ENCODE measurements at places on chromosomes 5 and 9. TPM values are rescaled to one million over a fixed set of nuclear protein-coding genes. Genes with fewer than 3 reads are reported as not detected.

- DNase-seq = no peak
Observed at GRCh38 chr5:171315386-171315891, 6.4 kb downstream of the TLX3 start.

GRCh38 chr5:68522863-68523262 is 307.3 kb downstream of the PIK3R1 start:
- DNase-seq = peak; percentile 45

GRCh38 chr9:72140586-72140985 is 8.7 kb upstream of the GDA start:
- DNase-seq = no peak

- DNase-seq = peak; percentile 65
Observed at GRCh38 chr9:122125158-122125508, 32.0 kb upstream of the TTLL11 start.

DNA sequence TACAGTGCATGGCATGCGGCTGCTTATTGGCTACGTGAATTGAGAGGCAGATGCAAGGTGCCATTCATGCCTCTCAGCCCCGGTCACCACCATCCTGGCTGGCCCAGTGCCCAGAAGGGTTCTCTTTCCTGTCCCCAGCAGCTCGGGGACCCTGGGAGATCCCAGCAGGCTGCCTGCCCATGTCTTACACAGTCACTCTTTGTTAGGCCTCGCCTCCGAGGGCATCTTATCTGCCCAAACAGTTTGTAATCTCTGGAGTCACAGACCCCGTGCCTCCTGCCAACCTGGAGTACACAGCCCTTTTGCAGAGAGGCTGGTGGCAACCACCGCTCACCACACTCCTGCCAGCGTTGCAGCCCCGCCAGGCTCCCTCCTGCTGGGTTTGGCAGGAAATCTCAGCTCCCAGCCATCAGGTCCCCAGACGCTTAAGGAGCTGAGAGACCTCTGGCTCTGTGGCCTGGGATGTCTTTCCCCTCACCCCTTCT is 7.0 kb upstream of the AK1 start:
- no peak for DNase-seq

GRCh38 chr5:10981932-10982331 is 220.9 kb upstream of the DAP start:
- no peak for DNase-seq

DNA sequence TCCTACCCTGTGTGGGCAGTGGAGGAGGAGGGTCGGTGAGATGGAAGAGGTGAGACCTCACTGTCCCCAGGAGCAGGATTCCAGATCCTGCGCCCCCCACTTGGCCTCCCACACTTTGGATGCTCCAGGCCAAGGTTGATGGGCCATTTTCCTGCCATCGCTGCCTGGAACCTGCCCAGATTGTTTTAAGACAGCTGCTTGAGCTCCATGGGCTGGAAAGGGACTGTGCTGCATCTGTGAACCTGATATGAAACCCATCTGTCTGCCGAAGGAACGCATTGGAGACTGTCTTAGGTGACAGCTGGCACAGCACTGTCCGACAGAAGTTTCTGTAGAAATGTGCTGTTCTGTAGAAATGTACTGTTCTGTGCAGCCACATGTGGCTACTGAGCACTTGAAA is 72.7 kb upstream of the SLC25A48 start:
- no peak for DNase-seq

GRCh38 chr5:95280401-95281095 is 4.3 kb downstream of the MCTP1 start:
- no peak for DNase-seq

DNA sequence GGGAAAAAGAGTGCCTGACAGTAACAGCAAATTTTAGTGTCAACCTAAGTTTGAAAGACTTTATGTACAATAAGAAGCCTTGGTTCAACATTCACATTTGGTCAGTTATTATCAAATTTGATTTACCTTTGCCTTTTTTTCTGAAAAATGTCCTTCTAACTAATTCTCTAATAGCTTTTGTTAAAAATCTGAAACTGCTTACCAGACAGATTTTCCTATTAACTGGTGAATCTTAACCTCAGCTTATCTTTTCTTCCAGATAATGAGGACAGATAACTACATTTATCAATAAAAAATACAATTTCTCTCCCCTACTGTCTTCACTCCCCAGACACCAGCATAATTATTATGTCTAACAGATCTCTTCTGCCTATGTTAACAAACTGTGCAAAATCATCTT is 988.5 kb downstream of the CDH18 start:
- no peak for DNase-seq

- no peak for DNase-seq
Observed at GRCh38 chr5:147753765-147754164, 28.8 kb downstream of the JAKMIP2 start.

GRCh38 chr9:28073270-28073669 is 500.0 kb upstream of the C9orf72 start:
- DNase-seq = peak; percentile 14

GRCh38 chr5:133708331-133708850 is 96.0 kb upstream of the FSTL4 start:
- no peak for DNase-seq

- DNase-seq = peak; percentile 7
Observed at GRCh38 chr5:97412959-97413358, 229.9 kb upstream of the RIOK2 start.

DNA sequence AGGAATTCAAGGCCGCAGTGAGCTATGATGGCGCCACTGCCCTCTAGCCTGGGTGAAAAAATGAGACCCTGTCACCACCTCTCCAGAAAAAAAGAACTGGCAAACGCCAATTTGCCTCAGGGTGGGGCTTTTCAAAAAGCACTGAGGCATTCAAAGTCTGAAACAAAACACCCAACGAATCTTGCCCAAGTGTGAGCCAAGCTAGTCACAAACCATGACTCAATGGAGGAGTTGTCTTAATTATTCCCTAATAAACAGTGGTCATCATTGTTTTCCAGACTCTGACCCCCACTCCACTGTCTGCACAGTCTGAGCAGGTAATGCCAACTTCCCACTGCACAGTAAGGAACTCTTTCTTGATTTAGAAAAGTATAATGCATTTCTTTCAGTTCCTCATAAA is 16.8 kb downstream of the FRMD3 start:
- DNase-seq = no peak

- DNase-seq = no peak
Observed at GRCh38 chr9:86324308-86324707, 29.9 kb downstream of the TUT7 start.

DNA sequence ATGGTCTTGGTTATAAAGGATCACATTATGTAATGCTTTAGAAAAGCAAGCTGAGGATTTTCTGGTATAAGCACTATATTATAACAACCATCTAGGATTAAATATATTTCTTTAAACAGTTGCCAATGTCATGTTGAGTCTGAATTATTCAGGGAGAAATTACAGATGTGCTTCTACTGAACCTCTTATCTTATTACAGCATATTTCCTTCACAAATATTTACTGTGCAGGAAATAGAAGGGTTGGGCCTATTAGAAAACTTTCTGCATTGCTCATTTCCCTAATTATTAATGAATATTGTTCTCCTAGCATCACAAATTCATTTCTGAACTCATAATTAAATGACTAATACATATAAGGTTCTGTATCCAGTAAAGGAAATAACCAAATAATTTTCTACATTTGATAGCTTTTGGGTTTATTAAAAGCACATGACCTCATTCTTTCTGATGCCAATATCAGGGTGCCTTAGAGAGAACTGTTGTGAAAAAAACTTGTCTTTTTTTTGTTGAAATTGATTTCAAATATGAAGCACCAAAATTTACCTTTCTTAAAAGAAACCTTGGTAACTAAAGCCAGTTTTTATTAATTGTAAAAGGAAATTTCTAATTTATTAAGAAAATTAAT is 476.8 kb upstream of the PTGER4 start:
- peak; percentile 13 for DNase-seq

- DNase-seq = no peak
Observed at GRCh38 chr5:160039810-160040470, 31.0 kb downstream of the TTC1 start.

- no peak for DNase-seq
Observed at GRCh38 chr9:111272581-111272980, 57.4 kb downstream of the OR2K2 start.

The AQP7 gene
- 37.0 TPM for total RNA-seq

The ZFP2 gene
- 1.9 TPM for total RNA-seq

The LECT2 gene
- not detected for total RNA-seq

The CCNI2 gene
- 0.30 TPM for total RNA-seq
